IMR-90 (cell line): ENCODE measurements at places on chromosomes 5 and 9. TPM values are rescaled to one million over a fixed set of nuclear protein-coding genes. Genes with fewer than 3 reads are reported as not detected.

DNA sequence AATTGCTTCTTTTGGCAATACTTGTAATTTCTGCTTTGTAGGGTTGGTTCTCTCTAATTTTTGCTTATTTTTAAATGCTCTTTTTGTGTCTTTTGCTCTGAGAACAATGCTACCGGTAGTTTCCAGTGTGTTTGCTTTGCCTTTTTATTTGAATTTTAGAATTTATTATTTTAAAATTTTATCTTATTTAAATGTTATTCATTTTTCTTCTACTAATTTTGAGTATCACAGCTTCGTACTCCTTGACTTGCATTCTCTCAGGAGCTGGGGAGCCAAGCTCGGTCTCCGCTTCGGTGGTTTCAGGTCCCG is 45.9 kb downstream of the ANXA2R start:
- DNase-seq = no peak

DNA sequence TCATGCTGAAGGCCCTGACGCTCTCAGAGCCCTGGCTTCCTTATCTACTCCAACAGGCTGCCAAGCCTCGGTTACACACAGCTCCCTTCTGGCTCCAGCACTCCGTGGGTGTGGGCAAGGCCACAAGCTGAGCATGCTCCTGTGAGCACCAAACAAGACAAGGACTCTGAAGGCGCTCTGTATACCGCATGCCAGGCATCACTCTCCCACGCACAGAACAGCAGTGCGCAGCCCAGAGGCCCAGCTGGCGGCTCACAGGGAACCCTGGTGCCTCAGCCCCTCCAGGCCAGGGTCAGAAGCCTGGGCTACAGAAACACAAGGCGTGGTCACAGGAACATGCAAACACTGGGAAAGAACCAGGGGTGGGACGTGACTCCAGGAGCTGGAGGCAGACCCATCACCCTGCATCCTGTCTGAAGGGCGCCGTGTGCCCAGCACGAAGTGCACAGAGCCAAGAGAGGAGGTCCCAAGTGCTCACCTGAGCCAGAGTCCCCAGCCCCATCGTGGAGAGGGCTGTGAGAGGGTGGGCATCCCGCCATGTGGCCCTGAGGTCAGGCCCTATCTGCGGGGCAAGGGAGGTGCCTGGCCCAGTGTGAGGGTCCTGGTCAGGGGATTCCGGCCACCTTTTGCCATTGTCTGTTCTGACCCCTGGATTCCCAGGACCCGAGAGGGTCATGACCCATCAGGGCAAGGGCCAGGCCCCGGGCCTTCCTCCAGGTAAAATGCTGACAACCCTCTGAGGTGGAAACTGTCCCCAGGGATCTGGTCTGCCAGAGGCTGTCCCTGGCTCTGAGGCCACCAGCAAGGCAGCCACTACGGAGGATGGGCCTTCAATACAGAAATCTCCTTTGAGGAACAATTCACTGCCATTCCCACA is 54.7 kb downstream of the COL23A1 start:
- no peak for DNase-seq

GRCh38 chr5:153835891-153836515 is 202.7 kb downstream of the FAM114A2 start:
- no peak for DNase-seq

SHISAL2B gene
- not detected in 2 replicates for total RNA-seq

DNA sequence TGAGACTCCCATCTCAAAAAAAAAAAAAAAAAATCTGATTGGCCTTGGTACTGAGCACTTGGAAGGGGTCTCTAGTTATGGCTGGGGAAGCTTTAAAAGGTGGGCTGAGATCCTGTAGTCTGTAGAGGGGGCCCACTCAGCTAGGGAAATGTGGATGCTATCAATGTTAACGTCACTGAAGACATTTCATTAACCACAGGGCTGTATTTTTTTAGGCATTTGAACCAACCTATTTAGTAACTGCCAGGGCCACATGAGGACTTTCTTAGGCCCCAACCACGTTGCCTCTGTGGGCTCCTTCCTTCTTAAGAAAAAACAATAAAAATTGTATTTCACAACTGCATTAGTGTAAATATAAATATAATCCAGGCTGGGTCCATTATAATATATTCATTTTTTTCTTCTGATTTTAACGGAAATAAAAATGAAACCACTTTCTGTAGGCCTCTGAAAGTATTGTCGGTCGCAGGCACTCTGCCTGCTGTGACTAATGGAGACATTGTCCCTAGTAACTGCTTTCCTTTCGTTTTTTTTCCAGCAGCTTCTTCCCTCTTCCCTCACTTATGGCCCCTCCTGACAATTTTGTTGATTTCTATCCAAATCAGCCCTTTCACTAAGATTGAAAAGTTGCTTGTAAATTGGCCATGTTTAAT is 71.6 kb downstream of the GCNT1 start:
- peak; percentile 16 for DNase-seq
